ENCODE measurements at places on chromosomes 5 and 9.

GRCh38 chr9:86282979-86283535, 719 bp upstream of the ISCA1 start:
- DNase-seq, result no peak

GRCh38 chr9:124518116-124518515, 10.9 kb upstream of the NR5A1 start:
- no peak for DNase-seq

DNA sequence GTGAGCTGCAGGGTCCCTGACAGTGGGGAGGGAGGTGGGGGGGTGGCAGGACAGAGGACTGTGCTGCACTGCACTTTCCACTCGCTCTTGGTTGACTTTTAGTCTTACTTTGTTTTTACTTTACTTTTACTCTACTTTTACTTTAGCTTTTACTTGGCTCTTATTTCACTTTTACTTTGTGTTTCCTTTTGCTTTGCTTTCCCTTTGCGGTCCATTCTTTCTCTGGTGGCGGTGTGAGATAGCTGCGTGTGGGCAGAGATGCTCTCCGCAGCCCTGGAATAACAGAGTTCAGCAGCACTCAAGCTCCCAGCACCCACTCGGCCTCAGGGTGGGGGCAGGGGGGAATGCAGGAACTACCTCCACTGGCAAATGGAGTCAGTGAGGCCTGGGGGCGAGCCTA, 4.7 kb downstream of the AK8 start:
- DNase-seq, result no peak

GRCh38 chr5:109857405-109858031, 167.8 kb downstream of the MAN2A1 start:
- DNase-seq, result no peak

DNA sequence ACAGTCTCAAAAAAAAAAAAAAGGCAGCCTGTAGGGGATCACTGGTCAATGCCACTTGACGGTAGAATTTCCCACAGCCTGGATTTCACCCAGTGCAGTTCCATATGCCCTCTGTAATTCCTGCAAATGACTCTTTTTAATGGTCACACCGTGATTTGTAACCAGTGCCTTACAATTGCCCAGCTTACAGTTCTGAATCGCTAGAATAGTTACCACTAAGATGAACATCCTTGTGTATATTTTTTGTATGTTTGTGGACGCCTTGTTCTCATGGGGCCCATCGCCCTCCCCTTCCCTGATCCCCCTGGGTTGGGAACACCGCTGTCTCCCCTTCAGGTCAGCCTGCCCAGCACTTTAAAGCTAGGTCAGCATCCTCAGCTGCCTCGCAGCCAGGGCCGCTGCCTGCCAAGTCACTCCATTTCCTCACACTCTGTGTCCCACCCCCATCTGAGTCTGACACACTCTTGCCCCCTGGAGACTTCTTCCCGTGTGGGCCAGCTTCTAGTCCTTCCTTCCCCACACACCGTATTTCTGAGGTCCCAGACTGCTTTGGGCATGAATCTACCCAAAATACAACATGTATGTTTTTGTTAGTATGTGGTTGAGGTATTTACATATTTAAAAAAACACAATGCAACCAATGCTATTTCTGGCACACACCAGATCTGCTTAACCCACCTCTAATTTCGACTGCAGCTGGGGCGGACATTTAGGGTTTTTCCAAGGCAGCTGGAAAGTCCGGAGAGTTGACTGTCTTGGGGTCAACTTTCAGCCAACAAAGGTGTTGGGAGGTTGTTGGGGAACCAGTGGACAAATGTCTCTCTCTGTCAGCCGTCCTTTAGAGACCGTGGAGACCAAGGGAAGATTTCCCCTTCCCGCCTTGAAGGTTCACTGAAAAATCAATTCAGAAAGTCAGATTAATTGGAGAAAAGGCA, 120.5 kb upstream of the NEK6 start:
- DNase-seq, result no peak

Measured in left forelimb (tissue), 1 donor.